Activated T-cell treated with anti-CD3 and anti-CD28 coated beads, Interleukin-2, amount 50 U/mL, for 1 hour (primary cell): ENCODE measurements at places on chromosomes 16 and 17.
A peak's percentile ranks its signal among the peaks of the same experiment; 100 is the strongest.

DNA sequence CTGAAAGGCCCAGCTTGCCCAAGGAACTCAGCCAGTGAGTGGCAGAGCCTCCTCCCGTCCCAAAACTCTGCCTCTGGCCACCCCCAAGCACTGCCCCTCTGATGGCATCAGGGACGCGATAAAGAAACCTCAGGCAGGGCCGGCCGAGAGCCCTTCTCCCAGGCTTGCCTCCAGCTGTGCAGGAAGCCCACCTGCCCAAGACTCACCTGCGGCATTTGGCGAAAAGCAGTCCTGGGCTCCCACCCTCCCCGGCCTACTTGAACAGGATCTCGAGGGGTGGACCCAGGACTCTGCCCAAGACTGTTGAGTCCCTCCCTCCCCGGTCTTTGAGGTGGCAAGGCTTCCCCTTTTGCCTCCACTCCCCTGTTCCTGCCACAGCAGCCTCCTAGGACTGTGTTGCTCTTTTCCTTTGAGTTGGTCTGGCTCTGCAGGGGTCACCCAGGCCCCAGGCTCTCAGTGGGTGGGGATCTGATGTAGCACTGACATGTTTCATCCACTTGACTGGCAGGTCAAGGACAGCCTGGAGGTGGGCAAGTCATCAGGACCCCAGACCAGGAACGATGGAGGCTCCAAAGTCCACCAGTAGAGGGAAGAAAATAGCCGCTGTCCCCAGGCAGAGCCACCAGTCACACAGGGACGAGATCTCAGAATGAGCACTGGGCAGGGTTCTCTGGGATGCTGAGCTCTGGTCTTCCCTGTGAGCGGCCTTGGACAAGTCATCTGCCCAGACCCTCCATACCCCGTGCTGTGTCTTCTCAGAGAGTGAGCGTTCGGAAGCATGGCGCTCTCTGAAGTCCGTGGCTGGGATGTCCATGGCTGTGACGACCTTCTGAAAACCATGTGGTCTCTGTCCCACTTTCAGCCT is 111.0 kb upstream of the TNRC6C start:
- DNase-seq, result no peak

DNA sequence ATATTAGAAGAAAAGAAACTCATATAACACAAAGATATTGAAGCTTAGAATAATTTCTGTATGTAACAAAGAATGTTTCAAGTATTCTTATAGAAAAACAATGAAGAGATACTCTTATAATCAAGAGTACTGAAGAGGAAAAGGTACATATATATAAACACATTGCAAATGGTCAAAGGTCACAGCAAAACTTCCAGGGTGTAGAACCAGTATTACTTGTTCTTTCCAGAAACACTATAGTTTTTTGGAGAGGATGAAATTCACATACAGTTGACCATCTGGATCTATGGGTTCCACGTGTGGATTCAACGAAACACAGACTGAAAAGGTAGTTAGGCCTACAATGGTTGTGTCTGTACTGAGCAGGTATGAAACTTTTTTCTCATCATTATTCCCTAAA is 22.6 kb downstream of the PRPSAP1 start:
- DNase-seq, result no peak

DNA sequence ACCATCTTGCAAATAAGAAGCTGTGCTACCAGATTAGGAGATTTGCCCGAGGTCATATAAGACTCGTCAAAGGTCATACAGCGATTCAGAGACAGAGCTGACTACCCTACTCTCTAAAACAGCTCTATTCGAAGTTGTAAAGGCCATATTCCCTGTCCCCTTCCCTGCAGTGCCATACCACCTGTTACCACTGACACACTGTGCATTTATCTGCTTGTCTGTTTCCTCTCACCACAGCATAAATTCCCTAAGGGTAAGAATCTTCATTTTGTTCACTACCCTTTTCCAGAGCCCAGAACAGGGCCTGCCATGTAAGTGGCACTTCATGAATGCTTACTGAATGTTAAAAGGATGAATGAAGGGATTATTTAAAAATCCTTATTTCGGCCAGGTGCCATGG is 3.4 kb upstream of the KSR1 start:
- no peak for DNase-seq

GRCh38 chr17:57106107-57106835 is 21.2 kb downstream of the AKAP1 start:
- DNase-seq, result no peak

DNA sequence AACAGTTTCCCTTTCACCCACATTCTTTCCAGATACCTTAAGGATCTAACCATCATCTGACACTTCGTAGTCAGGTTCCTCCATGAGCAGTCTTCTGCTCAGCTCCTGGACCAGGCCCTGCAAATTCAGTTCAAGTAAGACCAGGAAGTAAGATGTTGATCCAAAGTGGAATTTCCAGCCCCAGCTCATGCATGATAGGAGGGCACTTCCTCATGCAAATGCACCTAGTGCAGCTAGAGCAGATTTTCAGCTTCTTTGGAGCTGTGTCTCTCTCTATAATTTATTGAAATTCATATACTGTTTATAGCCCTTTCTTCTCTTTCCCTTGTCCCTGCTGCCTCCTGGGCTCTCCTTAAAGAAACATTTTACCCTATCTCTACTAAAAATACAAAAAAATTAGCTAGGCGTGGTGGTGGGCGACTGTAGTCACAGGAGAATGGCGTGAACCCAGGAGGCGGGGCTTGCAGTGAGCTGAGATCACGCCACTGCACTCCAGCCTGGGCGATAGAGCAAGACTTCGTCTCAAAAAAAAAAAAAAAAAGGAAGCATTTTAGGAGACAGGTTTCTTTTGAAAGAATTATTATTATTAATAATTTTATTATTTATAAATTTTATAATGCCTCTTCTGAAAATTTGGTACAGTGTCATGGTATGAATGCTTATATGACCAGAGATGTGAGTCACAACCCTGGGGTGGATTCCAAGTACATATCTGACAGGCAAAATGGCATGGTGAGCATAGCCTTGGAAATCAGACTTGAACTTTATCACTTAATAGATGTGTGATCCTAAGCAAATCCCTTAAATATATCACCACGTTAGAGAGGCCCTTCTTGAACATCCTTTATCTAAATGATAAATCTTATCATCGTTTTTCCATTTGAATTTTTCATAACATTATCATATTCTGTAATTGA is 94.3 kb downstream of the SSH2 start:
- no peak for DNase-seq

DNA sequence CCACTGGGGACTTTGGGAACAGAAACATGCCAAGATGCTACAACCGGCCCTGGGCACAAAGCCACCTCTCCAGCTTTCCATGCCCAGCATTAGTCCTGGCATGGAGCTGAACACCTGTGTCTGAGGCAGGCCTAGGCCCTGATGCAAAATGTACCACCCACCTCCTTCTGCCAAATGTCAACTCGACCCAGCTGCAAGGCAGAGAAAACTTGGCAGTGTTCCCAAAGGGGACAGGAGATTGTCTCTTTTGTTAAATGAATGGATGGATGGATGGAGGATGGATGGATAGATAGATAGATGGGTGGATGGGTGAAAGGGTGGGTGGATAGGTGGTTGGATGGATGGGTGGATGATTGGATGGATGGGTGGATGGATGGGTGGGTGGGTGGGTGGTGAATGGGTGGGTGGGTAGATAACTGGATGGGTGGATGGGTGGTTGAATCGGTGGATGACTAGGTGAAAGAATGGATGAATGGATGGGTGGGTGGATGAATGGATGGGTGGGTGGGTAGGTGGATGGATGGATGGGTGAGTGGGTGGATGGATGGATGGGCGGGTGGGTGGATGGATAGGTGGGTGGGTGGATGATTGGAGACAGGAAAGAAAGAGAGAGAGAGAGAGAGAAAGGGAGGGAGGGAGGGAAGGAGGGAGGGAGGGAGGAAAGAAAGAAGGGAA is 73.4 kb upstream of the TNRC6C start:
- DNase-seq, result no peak

GRCh38 chr17:48636177-48637018 is 10.2 kb upstream of the HOXB9 start:
- DNase-seq, result peak; percentile 75

DNA sequence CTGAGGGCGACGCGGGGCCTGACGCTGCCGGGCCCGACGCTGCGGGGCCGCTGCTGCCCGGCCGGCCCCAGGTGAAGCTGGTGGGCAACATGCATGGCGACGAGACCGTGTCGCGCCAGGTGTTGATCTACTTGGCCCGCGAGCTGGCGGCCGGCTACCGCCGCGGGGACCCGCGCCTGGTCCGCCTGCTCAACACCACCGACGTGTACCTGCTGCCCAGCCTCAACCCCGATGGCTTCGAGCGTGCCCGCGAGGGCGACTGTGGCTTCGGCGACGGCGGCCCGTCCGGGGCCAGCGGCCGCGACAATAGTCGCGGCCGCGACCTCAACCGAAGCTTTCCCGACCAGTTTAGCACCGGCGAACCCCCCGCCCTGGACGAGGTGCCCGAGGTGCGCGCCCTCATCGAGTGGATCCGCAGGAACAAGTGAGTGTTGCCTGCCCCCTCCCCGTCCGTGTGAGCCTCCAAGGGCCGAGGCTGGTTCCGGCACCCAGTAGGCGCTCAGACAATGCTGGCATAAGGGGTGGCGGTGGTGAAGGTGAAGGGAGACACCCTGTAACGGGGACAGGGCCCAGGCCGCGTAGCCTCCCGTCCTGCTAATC is 676 bp downstream of the CPD start:
- DNase-seq, result peak; percentile 50

DNA sequence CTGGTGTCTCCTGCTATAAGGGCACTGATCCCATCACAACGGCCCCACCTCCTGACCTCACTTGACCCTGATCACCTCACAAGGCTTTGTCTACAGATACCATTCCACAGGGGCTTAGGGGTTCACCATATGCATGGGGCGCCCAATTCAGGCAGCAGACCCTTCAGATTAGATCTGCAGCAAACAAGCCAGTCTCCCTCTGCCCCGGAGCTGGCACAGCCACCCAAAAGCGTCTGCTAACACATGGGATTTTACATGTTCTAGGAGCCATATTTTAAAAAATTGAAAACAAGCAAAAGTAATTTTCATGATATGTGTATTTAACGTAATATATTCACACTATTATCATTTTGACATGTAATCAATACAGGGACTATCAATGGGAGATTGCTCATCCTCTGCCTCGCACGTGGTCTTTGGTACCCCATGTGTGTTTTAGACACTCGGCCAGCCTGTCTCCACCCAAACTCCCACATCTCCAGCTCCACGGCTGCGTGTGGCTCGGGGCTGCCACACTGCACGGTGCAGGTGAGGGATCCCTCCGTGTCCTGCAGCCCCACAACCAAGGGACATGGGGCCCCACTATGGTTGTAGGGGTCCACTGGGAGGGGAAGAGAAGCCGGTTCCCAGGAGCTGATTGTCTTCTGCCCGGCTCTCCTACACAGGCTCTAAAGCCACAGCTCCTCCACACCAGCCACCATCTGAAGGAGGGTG is 107.6 kb downstream of the RBFOX3 start:
- DNase-seq, result no peak

DNA sequence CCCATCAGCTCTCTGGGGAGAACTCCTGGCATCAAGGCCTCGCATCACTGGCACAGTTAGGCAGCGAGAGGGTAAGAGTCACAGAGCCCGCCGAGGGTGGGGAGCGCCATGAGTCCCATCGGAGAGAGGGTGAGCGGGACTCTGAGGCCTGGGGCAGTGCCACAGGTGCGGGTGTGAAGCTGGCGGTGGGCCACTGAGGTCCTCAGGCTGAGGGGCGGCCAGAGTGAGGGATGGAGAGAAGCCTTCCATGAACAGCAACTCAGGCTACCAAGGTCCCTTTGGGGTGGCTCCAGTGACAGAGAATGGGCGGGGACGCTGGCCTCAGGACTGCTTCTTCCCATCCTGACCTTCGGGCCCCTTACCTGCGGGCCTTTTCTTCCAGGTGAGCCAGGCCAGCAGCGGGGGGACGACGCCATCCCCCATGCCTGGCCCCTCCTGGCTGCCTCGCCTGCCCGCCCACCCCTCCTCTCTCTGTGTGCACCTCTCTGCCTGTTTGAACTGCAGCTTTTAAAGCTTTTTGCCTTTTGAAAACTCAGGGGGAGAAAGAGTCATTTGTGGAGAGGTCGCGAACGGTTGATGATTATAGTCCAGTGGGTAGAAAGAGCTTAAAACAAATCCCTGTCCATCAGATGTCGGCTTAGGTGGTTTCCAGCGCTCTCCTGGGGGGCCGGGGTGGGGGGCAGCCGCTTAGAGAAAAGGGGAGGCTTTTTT is 149.3 kb upstream of the GSE1 start:
- no peak for DNase-seq

GRCh38 chr17:74749279-74750038 is 1.0 kb downstream of the NHERF1 start:
- DNase-seq, result peak; percentile 42

- no peak for DNase-seq
Measured at GRCh38 chr16:11024333-11025053, 80.1 kb downstream of the CLEC16A start.

DNA sequence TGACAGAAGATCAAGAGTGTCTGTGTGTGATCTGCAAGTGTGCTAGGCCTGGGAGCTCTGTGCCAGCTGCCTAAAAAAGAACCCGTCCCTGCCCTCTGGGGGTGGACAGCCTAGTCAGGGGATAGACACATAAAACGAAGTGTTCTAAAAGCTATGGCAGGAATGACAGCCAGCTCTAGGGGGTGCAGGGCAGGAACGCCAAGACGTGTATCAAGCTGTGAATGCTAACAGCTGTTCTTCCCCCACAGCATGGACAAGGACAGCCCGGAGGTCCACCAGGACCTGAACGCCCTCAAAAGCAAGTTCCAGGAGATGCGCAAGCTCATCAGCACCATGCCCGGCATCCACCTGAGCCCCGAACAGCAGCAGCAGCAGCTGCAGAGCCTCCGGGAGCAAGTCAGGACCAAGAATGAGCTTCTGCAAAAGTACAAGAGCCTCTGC is 5.1 kb downstream of the RASD1 start:
- DNase-seq, result no peak

DNA sequence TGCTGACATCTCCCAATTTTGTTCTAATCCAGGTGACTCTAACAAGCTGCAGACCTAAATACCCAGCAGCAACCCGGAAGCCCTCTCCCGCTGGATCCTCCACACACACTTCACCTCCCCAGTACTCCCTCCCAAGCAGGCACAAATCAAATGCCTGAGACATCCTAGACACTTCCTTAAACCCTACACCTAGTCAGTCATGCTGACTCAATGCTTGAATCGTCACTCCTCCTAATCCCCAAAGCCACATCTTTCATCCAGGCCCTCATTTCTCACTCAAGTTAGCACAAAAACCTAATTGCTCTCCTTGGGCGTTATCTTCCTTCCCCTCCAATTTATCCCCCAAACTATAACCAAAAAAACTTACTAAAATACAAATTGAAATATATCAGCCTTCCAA is 32.7 kb downstream of the CMC2 start:
- DNase-seq, result no peak

GRCh38 chr16:84790301-84790700 is 29.5 kb upstream of the CRISPLD2 start:
- DNase-seq, result no peak

- peak; percentile 29 for DNase-seq
Measured at GRCh38 chr16:56041556-56042140, 149.6 kb upstream of the GNAO1 start.

DNA sequence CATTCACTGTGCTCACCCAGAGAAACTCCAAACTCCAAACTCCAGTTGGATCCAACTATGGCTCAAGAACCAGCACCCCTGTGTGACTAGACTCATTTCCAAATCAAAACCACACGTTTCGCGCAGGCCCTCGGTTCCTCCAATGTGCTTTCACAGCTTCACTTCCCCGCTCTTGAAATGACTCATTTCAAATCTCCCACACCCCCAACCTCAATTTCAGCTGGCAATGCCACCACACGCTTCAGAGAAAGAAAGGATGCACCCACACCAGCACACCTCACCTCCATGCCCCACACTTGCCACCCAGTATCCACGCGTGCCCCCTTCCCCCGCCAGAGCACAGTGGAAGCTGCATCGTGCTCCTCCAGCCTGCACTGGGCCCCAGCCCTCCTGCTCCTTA is 9.0 kb downstream of the TMEM92 start:
- no peak for DNase-seq
